H4 (cell line): ENCODE measurements at places on chromosomes 11 and 22.

DNA sequence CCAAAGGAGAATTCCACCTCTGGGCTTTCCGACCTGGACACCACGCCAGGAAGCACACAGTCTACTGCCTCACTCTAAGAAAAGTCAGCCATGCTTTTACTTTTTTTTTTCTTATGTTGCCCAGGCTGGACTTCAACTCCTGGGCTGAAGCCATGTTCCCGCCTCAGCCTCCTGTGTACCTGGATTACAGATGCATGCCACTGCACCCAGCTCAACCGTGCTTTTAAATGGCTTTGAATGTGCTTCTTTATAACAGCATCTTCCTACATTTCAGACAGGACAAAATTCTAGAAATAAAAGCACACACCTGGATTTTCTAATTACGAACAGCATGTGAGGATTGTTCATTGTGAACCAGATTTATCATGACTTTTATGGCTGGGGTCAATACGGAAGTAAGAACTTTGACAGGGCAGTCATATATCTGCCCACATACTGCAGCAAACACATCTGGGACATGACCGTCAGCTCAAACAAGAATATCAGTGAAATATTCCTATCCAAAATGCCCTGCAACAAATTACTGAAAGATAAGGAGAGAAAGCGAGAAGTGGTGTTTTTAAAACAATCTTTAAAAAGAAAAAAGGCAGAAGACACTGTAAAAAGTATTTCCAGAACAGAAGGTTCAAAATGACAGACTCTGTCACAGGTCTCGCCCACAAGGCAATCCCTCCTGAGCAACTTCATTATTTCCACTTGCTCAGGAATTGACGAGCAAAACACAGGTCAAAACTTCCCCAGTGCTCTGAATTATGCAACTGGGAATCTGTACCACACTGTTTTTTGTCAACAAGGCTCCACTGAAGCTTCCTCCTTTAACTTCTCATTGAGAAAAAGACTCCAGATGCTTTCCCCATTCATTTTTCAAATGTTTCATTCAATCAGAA, 42.1 kb downstream of the PACSIN2 start:
- no peak for DNase-seq

DNA sequence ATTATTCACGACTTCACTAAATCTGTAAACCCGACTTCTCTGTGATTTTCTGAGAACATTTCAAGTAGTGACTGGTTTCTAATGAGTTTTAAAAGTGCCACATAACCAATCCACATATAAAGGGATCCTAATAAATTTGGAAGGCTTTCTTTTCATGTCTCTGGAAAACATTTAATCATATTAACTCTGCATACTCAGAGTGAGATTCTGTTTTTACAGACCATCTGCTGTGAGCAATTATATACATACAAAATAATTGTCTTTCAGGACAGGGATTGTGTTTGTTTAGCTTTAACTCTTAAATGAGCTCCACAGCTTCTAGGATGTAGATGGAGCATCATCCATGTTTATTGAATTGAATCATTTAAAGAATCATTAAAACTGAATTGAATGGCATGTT, 65.1 kb downstream of the PRMT3 start:
- DNase-seq = no peak

- peak; percentile 74 for DNase-seq
Observed at GRCh38 chr11:28833670-28834069, 725.5 kb downstream of the METTL15 start.

GRCh38 chr22:28589102-28589750, 90.4 kb downstream of the TTC28 start:
- no peak for DNase-seq

GRCh38 chr11:69005631-69006368, 7.2 kb downstream of the MRGPRF start:
- DNase-seq = no peak

- no peak for DNase-seq
Observed at GRCh38 chr11:75851203-75851602, 36.2 kb downstream of the UVRAG start.

DNA sequence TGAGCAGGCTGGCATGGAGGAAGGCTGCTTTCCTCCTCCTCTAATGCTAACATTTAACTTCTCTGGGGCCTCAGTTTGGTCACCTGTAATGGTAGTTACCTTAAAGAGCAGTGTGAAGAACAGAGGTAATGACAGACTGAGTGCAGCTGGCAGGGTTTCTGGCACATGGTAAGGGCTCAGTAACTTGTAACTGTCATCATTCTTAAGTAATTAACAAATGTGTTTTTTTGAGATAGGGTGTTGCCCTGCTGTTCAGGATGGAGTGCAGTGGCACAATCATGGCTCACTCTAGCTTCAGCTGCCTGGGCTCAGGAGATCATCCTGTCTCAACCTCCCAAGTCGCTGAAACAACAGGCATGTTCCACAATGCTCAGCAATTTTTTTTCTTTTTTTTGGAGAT, 242.0 kb upstream of the SYN3 start:
- DNase-seq = no peak

DNA sequence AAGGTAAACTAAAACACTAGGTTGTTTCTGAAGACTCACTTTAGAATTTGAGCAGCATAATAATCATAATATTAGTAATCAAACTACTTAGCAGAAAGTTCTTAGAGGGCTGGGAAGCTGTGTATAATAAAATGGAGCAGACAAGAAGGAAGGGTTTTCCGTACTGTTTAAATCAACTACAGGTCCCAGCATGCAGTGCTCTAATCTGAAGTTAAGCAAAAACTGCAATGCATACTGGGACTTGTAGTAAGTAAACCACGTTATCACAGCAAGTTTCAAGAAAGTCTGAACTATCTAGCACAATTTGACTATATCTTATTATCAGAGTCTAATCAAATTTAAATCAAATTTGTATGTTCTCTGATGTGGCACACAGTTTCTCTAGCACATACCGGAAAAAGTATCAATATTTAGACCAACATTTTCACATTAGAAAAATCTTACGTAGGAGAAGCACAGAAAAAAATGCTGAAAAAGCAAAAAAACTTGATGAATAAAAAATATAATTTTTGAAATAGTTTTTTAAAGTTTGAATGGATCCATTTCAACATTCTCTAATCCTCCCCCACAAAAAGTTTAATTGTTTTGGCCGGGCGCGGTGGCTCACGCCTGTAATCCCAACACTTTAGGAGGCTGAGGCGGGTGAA, 8.2 kb downstream of the PHF21A start:
- DNase-seq = peak; percentile 74

DNA sequence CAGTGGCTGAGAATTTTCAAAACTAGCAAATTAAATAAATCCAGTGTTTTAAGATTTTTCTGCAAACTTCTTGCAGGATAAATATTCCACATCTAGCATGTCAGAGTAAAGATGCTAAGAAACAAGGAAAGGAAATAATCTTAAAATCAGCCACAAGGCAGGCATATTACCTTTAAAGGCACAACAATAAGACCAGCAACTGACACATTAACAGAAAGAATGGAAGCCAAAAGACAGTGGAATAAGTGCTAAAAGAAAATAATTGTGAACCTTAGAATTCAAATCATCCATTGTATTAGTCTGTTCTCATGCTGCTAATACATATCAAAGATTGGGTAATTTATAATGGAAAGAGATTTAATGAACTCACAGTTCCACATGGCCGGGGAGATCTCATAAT, 132.4 kb downstream of the FAR1 start:
- no peak for DNase-seq
